ENCODE measurements at places on chromosomes 6 and 20.

GRCh38 chr6:132298344-132298949, 102.8 kb downstream of the MOXD1 start:
- H3K4me1 ChIP-seq: no peaks in the 10 kb centered on the region
- no peaks in the 10 kb centered on the region for H3K36me3 ChIP-seq
- peak; percentile 24 for DNase-seq
- H3K27ac ChIP-seq: no peak overlapping the region

- no peak overlapping the region for H3K4me3 ChIP-seq
- no peaks in the 10 kb centered on the region for H3K36me3 ChIP-seq
- DNase-seq: no peak
- no peaks in the 10 kb centered on the region for H3K27me3 ChIP-seq
Observed at GRCh38 chr6:33822575-33823395, 19.0 kb upstream of the MLN start.

- no peak for DNase-seq
- H3K36me3 ChIP-seq: peaks cover 24% of the 10 kb centered on the region
- no peaks in the 10 kb centered on the region for H3K27me3 ChIP-seq
- peak overlapping the region; percentile 66 for H3K27ac ChIP-seq
- peak overlapping the region; percentile 80 for H3K4me3 ChIP-seq
- peaks cover 22% of the 10 kb centered on the region for H3K4me1 ChIP-seq
Observed at GRCh38 chr6:42049948-42050296, 402 bp upstream of the TAF8 start.

GRCh38 chr6:139254196-139254595, 37.6 kb downstream of the TXLNB start:
- no peak overlapping the region for H3K27ac ChIP-seq
- H3K4me1 ChIP-seq: peaks cover 32% of the 10 kb centered on the region
- no peaks in the 10 kb centered on the region for H3K27me3 ChIP-seq
- DNase-seq: no peak

All from T-cell (primary cell).